H9 (cell line): ENCODE measurements at places on chromosomes 2 and 18. TPM values are rescaled to one million over a fixed set of nuclear protein-coding genes. Genes with fewer than 3 reads are reported as not detected.

GRCh38 chr18:78807668-78808067, 171.9 kb upstream of the SALL3 start:
- DNase-seq: no peak

DNA sequence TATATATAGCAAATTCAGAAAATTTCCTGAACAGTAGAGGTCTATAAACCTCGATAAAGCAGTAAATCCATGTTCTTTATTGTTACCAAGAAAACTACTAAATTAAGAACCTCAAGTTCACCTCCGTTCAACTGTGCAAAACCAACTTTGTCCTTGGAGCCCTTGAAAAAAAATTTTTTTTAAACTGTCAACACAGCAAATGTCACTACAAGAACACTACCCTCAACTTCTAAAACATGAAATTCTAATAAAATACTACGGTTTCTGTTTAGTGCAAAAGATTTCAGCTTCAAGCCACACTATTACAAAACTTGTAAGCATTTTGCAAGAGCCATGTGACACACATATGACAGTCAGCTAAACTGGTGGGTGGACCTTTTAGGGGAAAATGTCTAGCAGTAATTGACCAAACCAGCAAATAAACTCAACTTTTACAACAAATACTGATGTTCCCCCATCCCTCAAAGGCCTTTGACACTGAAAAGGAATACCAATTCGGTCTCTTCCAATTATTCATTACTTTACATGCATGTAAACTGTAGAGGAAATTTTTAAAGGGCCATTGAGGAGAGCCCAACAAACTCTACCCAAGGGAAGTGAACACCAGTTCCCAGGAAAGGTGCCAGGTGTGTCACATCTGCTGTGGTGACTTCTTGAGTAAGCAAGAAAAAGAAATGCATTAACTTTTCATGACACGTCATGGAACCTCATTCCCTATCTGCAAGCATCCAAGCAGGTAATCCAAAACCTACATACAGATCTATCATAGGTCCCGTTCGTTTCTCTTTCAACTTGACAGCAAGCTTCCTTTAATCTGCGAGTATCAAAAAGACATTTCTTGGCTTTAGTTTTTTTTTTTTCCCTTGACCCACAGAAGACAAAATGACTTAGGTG, 1.4 kb downstream of the RAB1A start:
- no peak for DNase-seq

CABYR gene
- total RNA-seq: 12.3 and 13.6 TPM in 2 replicates

- no peak for DNase-seq
These were observed 5.0 kb downstream of the SNED1 start for GRCh38 chr2:241003369-241003768.

SS18 gene
- total RNA-seq: 86.4 and 87.9 TPM in 2 replicates

DNA sequence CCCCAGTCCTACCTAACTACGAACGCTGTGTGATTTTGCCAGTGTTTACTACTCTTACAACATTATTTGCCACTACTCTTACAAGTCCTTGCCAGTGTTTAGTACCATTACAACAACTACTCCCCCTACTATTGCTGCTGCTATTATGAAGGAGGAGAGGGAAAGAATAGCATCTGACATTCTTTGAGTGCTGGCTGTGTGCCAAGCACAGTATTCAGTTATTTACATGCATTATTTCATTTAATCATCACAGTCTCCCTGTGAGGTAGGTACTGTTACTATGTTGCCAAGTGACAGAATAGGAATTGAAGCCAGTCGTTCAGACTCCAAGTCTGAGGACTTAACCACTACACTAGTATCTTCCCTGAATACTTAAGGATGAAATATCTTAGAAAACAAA, 185.9 kb upstream of the FOSL2 start:
- DNase-seq: no peak

DNA sequence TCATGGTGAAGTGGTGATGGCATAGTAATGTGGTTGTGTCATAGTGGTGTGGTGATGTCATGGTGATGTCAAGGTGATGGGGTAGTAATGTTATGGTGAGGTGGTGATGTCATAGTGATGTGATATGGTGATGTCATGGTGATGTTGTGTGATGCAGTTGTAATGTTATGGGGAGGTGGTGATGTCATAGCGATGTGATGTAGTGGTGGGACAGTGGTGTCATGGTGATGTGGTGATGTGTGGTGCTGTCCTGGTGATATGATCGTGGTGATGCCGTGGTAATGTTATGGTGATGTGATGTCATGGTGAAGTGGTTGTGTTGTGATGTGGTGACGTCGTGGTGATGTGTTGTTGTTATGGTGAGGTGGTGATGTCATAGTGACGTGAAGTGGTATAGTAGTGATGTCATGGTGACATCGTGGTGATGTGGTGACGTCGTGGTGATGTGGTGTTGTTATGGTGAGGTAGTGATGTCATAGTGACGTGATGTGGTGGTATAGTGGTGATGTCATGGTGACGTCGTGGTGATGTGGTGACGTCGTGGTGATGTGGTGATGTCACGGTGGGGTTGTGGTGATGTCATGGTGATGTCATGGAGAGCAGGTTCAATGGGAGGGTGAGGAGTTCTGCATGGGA, 242.7 kb upstream of the MYT1L start:
- DNase-seq: no peak

GRCh38 chr2:232877940-232878511, 8.0 kb downstream of the SNORC start:
- DNase-seq: no peak

GRCh38 chr2:239896075-239896474, 129.1 kb downstream of the NDUFA10 start:
- peak; percentile 45 for DNase-seq

DNA sequence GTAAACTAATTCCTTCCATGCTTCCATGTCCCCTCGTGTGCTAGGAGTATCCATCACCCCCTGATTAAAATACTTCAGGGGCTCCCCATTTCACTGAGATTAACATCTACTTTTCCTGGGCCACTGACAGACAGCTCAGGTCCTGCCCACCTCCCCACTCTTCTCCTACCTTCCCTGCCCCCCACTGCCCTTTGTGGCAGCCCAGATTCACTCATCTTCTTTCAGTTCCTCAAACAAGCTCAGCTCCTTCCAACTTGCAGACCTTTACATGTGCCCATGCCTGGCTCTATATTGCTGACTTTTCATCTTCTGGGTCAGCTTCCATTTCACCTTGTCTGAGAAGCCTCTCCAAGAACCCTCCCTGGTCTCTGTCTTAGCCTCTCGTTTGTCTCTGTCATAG, 12.0 kb downstream of the RUFY4 start:
- DNase-seq: no peak

DNA sequence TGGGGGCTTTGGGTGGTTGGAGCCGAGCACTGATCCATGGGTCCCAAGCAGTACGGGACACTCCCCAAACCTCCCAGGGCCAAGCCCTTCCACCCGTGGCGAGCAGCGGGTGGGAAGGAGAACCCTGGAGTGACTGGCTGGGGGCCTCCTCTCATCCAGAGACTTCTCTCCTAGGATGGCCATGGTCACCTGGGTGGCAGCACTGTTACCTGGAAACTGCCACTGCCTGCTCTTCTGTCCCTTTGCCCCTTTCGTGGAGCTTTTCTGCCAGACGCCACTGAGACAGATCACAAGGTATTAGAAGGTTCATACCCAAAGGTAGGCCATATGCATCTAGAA, 26.9 kb downstream of the CENPO start:
- DNase-seq: no peak

IL36RN gene
- not detected in 2 replicates for total RNA-seq

- DNase-seq: no peak
These were observed 96.4 kb upstream of the ST6GAL2 start for GRCh38 chr2:106982350-106982749.

GRCh38 chr2:11679016-11679415, 9.0 kb upstream of the NTSR2 start:
- DNase-seq: no peak

GRCh38 chr18:76388891-76389423, 106.1 kb downstream of the ZNF516 start:
- no peak for DNase-seq

ZNF385B gene
- total RNA-seq: 2.1 and 3.0 TPM in 2 replicates

GRCh38 chr2:206701952-206702605, 16.1 kb downstream of the DYTN start:
- no peak for DNase-seq

GRCh38 chr2:72261076-72261475, 113.4 kb upstream of the CYP26B1 start:
- no peak for DNase-seq

DSG1 gene
- not detected in 2 replicates for total RNA-seq

DNA sequence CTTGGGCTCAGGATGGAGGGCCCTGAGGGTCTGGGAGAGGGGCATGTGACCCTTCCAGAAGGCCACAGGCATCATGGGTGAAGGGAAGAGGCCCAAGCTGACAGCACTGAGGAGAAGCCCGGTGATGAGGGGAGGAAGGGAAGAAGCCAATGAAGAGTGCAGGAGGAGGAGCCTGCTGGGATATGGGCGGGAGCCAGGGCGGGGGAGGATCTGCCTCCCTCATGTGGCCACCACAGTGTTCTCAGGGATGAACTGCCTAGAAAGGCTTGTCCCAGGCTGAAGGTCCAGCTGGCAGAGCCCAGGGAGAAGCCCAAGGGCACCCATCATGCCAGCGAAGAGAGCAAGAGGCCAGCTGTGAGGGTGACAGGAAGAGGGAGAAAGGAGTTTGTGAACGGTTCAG, 24.6 kb upstream of the PLB1 start:
- peak; percentile 50 for DNase-seq

DNA sequence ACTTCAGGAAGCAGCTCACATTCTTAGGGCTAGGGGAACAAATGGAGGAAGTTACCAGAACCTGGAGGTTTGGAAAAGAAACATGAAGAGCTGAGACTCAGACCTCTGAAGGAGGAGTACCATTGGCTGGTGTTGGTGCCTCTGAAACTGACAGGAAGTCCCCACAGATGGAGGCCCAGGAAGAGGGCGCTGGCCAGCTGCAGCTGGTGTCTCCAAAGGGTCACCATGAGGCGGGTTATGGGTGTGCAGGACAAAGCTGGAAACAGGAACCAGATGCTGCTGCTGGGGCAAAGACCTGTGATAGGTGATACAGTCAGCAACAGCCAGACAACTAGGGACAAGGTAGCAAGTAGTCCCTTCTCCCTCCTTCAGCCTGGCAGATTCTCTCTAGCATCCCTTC, 136.5 kb upstream of the SERPINE2 start:
- DNase-seq: no peak

GRCh38 chr2:135647836-135648579, 93.6 kb upstream of the UBXN4 start:
- DNase-seq: no peak

DNA sequence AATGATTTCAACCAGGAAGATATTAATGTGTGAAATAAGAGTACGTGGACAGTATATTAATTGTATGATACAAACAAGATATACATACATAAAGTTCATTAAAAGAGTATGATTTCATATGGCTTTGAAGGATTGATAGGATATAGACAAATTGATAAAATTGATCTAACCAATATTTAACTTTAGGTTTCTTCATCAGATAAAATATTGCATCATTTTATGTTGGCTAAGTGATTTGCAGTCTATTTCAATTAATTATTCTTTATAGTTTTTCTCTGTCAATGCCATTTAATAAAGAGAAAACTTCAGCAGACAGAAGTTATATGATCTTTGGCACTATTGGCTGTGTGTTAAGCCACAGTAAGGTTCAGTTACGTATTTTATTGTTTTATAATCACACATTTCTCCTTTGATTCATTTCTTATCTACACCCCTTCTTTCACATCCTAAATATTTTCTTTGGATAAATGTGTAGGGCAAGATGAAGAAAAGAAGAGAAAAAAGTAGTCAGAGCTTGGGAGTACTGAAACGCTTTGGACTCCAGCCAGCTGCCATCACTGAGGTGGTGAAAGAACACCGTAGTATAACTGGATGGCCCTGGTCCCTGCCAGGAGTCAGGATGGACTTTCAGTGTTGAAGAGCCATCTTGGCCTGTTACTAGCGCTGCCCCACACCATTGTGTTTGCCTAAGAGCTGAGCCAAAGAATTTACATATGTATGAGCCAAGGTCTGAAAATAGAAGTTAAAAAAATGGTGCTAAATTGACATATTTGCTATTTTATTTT, 9.8 kb upstream of the CPS1 start:
- no peak for DNase-seq

GRCh38 chr2:161975062-161975812, 98.8 kb downstream of the DPP4 start:
- DNase-seq: no peak
